ENCODE measurements at places on chromosomes 6 and 20.

- no peak for DNase-seq
Observed at GRCh38 chr6:20712011-20712410, 177.8 kb downstream of the CDKAL1 start.

- peak; percentile 61 for DNase-seq
Observed at GRCh38 chr6:27332692-27333641, 20.9 kb upstream of the POM121L2 start.

DNA sequence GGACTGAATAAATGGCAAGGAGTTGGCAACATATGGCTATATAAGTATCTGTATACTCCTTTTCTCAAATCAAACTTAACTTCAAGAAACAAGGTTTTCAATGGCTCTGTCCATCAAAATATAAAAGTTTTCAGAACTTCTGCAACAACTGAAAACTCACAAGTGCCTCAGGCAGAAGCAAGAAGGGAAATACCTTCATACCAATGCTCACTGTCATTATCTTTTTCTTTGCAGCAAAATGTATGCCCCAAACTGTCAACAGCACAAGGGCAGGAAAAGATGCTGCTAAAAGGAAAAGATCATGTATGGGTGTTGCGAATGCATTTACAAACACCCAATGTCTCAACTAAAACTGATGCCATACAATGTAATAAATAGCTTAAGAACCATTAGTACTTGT, 45.9 kb downstream of the PTPRK start:
- peak; percentile 44 for DNase-seq

DNA sequence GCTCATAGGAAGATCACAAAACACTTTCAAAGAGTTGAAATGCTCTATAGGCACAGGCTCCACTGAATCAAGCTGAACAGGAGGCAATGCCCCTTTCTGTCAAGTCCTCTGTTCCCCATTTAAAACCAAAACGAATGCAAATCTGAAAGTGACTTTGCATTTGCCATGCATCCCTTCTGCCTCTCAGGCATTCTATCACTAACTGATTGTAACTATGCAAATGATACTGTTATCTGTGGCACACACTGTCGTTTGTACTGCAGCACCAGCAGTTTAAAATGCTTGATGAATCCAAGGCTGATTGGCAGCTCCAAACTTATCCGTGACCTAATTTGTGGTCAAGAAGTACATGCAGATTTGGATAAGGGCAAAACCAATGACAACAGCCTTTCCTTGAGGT, 1067.5 kb upstream of the MAP3K7 start:
- no peak for DNase-seq

DNA sequence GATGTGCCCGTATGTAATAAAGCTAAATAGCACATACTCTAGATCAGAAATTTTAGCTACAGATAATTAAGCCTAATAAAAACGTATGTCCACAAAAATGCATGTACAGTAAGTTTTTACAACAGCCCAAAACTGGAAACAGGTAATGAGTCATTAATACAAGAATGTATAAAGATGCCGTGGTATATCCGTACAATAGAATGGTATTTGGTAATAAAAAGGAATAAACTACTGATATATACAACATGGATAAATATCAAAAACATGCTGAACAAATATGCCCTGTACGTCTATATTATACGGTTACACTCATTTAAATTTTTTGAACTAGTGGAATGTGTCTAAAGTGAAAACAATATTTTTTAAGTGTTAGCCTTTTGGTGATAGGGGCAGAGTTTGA, 128.2 kb upstream of the ADGRB3 start:
- no peak for DNase-seq

- no peak for DNase-seq
Observed at GRCh38 chr6:3320238-3320811, 61.6 kb downstream of the PSMG4 start.

- no peak for DNase-seq
Observed at GRCh38 chr6:147207837-147208754, 3.9 kb downstream of the STXBP5 start.

GRCh38 chr6:17224056-17224455, 57.1 kb upstream of the RBM24 start:
- peak; percentile 12 for DNase-seq

DNA sequence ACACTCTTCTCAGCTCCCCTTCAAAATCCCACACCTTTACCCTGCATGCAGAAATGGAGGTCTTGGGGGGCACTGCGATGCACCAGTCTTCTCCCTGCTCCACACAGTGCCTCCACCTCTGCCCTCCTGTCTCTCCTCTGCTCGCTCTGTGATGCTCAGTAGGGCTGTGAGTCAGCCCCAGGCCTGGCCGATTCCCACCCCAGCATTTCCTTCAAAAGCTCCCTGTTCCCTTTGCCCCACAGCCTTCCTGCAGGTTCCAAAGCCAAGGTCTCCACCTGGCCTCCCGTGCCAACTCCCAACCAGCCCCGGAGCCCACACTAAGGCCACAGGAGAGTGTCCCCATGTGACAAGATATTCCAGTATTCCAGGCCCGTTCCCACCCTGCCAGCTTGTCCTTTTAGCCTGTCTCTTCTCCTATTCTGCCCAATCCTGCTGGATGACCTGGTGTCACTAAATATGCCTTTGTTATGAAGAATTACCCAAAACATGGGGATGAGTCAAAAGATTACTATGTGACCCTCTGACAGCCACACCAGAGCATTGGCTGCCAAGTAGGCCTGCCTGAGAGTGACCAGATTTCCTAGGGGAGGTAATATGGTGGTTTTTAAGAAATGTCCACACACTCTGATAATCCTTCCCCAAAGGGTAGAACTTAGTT, 118.9 kb upstream of the NXT1 start:
- peak; percentile 45 for DNase-seq

- DNase-seq: no peak
Observed at GRCh38 chr6:2471472-2471871, 226.1 kb upstream of the GMDS start.

DNA sequence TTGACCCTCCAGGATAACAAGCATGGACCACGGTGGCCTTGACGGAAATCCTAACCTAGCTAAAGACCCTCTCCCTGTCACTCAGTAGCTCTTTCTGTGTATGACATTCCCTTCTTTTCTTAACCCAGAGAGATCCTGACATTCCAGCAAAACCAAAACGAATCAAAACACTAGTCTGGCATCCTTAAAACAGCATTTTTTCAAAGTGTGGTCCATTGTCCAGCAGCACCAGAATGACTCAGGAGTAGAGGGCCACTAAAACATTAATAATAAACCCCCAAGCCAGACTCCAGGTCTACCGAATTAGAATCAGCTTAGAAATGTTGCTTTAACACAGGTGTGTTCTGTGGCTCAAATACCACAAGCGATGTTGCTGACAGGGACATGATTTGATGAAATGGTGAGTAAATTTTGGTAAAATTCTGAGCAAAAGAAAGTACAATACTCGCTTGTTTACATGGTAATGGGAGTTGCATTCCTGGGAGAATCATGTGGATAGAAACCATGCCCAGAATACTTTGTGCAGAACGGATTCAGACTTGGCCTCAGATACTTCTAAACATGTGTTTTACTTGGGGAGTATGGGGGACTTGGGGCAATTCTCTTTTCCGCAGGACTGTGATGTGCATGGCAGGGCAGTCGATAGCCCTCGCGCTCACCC, 174.2 kb upstream of the KCNG1 start:
- DNase-seq: peak; percentile 33

GRCh38 chr20:18254615-18255014, 33.7 kb upstream of the ZNF133 start:
- DNase-seq: no peak

GRCh38 chr20:38840053-38840893, 34.8 kb downstream of the PPP1R16B start:
- DNase-seq: no peak

DNA sequence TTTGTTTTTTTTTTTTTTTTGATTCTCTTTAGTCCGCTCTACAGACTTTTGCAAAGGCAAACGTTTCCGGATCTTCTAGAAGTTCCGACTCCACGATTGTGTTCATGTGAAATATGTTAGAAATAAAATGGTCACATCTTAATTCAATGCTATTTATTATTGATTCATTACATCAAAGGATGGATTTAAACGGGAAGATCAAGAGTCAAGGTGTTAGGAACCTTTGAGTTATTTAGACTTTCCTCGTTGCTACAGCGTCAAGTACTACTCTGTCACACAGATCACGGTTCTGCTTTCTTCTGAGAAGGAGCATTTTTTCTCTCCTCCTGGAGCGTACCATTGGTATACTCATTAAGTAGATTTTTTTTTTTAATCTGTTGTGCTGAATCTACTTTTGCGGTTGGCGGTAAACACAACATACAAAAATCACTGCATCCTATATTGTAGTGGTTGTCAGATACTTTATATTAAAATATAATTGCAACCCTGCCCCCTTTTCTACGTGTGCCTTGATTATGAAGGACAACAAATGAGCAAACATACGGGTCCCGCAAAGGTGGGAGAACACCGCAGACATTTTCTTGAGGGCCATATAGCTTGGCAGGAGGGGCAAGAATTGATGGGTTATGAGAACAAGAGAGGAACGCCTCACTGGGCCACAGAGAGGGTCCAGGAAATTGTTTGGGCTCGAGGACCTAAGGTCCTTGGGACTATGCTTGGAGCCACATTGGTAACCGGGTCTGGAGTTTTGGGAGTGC, 17.5 kb downstream of the HMGN4 start:
- DNase-seq: no peak

GRCh38 chr6:148559848-148560433, 186.9 kb upstream of the UST start:
- DNase-seq: peak; percentile 68

DNA sequence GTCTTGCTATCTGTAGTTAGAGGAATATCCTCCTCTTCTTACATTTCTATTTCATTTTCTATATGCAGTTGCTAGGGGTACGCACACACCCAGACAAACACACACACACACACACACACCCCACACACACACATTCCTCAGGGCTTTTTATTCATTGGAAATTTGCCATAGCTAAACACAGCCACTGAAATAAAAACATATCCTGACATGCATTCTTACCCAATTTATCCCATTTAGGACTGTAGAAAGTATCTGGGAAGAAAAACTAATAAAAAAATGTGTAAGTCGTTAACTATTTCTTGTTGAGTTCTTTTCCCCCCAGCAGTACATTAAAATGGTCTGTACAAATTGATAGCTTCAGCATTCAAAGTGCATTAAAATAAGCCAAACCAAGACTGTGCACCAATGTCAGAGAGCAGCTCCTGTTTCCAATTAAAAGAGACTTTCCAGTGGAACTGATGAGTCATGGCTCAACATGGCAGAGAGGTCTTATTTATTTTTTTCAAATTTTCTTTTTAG, 357.9 kb upstream of the AGPAT4 start:
- peak; percentile 99 for DNase-seq

DNA sequence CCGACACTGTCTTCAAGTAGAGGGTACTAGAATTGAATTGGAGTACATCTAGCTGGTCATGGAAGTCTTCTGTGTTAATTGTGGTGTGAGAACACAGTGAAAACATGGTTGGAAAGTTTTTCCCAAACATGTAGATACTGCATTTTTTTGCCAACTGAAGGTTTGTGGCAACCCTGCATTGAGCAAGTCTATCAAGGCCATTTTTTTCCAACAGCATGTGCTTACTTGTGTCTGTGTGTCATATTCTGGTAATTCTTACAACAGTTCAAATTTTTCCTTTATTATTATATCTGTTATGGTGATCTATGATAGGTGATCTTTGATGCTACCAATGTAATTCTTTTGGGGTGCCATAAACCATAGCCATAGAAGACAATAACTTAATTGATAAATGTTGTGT, 147.0 kb downstream of the MYB start:
- no peak for DNase-seq

- DNase-seq: no peak
Observed at GRCh38 chr6:56742122-56742791, 99.6 kb upstream of the DST start.

GRCh38 chr6:157304899-157305663, 18.2 kb downstream of the TMEM242 start:
- DNase-seq: peak; percentile 35

DNA sequence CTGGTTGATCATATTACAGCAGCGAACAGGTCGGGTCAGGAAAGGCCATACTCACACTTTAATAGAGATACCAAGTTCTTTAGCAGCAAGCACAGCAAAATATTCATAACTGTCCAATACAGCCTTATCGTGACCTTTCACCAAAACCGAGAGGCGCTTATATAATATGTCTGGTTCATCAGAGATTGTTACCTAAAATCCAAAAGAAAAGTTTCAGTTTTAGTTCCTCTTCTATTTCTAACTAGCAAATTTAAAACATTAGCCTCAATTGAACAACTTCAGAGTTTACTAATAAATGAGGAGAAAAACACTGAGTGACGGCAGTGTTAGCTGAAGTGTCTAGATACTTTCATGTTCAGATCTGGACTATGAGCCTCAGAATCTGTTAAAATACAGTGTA, 5.9 kb downstream of the MRPS10 start:
- DNase-seq: no peak

DNA sequence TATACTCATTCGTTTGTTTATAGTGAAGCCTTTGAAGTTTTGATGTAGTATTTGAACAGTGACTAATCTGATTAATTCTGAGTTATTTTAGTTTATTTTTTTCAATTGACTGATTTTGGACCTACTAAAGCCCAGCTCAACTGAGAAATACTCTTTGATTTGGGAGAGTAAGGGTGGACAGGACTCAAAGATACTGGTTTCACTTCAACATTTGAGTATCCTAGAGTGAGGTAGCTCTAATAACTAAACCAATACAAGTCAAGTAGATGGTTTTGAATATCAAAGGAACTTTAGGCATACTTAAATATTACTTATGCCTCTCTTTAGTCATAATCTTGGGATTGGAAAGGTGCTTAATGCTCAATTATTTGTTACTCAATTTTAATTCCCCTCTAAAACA, 65.6 kb downstream of the ZNF292 start:
- DNase-seq: no peak

DNA sequence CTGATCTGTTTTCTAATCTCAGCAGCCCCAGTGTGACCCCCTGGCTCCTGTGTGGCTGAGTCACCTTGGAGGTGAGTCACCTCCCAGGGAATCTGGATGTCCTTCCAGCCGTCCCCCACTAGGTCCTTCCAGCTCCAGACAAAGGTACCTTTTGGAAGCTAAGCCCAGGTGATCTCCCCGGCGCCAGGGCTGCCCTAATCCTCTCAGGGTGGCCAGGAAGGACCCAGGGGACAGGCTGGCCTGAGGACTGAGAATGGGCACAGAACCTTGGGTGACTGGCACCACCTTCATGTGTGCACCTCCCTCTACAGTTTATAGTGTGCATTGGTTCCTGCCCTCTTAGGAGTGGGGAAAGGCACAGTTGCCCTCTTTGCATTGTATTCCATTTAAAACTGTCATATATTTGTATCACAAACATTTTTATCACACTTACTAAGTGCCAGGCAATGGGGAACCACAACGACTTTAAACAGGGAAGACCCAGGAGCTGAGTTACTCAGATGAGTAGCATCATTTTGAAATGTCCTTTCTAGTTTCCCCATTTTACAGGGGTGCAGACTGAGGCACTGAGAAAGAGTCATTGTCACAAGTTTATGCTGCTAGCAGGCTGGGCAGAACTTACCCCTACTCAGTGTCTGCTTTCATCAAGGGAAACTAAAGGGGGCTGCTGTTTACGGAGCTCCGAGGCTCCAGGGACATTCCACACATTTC, 2.6 kb upstream of the BPIFB4 start:
- no peak for DNase-seq
